DMS153 (cell line): ENCODE measurements at places on chromosomes 4 and X.

- no peak for DNase-seq
These were observed 15.6 kb downstream of the TNMD start for GRCh38 chrX:100600340-100600739.

GRCh38 chrX:71000139-71000538 is 68.0 kb downstream of the SNX12 start:
- DNase-seq = no peak

DNA sequence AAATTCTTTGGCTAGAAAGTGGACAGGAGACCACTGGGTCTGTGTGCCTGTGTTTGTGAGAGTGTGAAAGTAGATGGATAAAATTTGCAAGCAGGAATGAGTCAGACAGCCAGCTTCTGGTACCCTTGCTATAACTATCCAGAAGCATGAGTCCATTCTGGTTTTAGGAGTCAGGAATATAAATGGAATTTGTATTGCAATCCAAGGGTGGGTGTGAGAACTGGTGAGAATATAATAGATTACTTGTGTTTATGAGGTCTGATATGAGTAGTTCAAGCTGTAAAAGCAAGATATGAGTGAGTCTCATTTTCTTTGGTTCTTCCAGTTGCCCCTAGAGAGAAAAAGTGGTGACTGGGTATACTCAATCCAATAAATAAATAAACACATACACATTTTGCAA is 212.7 kb upstream of the TAPT1 start:
- DNase-seq = no peak

GRCh38 chr4:154490234-154490582 is 1.4 kb downstream of the DCHS2 start:
- no peak for DNase-seq

- DNase-seq = no peak
These were observed 35.2 kb downstream of the PCDH7 start for GRCh38 chr4:30755346-30755745.

- no peak for DNase-seq
These were observed 352.5 kb downstream of the GPM6A start for GRCh38 chr4:175459571-175459970.

DNA sequence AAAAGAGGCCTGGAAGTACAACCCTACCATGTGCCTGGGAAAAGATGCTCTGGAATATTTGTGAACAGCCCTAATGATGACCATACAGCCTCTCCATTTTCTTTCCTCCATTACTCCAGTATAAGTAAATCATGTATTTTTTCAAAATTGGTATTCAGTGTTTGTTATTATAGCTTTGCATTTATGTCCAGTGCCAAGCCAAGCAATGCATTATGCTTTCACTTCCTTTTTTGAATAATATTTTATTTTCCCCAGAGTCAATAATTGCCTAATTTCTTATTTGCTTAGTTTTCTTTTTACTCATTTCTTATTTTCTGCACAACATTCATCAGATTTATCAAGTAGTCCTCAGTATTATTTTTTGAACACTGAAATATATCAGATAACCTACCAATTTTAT is 49.3 kb upstream of the EOLA2 start:
- no peak for DNase-seq

DNA sequence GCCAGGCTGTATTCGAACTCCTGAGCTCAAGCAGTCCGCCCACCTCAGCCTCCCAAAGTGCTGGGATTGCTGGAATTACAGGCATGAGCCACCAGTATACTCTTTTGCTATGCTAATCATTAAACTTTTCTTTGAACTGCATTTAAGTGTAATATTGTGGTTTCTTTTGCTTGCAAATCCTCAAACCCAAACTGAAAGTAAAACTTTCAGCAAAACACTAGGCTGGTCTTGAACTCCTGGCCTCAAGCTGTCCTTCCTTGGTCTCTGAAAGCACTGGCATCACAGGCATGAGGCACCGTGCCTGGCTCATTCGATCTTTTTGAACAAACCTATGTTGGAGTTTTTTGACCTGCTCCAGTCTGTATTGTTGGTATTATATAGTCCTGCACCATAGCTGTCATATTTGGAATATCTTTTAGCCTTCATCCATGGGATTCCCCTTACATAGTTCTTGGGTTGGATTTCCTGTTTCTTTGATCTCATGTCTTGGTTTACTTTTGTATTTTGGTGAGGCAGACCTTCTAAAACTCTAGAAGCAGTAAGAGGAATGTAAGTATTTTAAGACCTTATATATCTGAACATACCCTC is 34.1 kb downstream of the MOB1B start:
- DNase-seq = no peak

DNA sequence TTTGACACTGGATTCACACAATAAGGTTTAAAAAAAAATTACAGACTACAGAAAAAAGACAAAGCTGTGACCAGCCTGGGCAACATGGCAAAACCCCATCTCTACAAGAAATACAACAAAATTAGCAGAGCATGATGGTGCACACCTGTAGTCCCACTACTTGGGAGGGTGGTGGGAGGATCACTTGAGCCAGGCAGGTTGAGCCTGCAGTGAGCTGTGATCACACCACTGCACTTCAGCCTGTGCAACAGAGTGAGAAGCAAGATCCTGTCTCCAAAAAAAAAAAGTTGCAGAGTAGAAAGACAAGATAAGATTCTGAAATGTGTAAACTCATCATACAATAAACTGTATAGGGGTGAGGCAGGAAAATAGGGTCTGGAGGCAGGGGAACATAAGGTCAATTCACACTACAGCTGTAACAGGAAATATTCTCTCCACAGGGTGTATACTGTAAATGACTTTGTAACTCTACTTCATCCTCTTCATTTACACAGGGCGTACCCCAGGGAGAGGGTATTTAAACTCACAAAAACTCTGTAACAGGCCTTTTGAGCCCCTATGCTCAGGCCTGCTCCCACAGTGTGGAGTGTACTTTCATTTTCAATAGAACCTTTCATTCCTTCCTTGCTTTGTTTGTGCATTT is 112.6 kb upstream of the MAPK10 start:
- DNase-seq = no peak

DNA sequence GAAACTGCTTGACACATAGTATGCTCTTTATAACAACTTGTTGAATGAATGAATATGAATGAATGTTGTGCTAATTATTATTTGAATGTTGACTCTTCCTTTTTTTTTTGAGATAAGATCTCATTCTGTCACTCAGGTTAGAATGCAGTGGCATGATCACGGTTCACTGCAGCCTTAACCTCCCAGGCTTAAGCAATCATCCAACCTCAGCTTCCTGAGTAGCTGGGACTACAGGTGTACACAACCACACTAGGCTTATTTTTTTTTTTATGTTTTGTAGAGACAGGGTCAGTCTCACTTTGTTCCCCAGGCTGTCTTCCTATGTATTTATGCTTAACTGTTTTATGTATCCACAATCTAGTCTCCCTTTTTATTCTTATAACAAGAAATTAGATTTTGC is 114.7 kb upstream of the WDFY3 start:
- DNase-seq = no peak

GRCh38 chrX:155841232-155841631 is 39.9 kb upstream of the VAMP7 start:
- no peak for DNase-seq

GRCh38 chr4:142696334-142697122 is 149.6 kb downstream of the INPP4B start:
- DNase-seq = no peak

GRCh38 chrX:42127563-42127962 is 204.2 kb upstream of the CASK start:
- DNase-seq = no peak

DNA sequence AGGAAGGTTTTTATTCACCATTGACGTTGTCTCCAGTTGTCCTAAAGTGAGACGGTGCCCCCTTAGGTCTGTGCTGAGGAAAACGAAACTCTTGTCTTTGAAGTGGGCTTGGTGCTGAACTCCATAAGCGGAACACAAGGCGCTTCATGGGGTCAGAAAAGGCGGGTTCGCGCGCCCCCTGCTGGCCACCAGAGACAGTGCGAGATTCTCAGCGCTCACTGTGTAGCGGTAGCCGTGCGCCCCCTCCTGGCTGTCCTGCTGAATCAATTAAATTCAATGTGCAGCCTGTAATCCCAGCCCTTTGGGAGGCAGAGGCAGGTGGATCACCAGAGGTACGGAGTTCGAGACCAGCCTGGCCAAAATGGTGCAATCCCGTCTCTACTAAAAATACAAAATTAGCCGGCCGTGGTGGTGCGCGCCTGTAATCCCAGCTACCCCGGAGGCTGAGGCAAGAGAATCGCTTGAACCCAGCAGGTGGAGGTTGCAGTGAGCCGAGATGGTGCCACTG is 64.1 kb downstream of the RLIM start:
- DNase-seq = peak; percentile 1

DNA sequence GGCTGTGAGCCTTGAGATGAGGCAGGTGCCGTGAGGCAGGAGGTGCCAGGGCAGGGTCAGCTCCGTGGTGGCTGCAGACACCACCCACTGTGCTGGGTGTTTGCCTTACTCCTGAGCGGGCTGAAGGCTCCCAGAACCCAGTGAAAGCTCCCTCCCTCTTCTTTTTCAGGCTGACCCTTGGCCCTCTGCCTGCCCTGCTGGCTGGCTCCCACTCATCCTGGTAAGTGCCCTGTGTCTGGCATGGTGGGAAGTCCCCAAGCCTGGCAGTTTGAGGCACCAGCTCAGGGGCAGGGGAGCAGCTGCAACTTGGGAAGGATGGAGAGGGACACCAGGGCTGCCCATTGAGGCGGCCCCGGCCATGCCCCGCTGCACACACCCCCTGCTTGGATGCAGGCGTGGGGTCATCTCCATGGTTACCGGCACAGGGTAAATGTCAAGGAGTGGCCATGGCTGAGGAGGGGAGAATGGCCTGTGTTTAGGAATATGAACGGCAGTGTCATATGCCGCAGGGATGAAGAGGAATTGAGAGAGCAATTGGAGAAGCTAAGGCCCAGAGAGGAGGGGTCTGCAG is 16.8 kb downstream of the SH3BP2 start:
- no peak for DNase-seq

- no peak for DNase-seq
These were observed 384.5 kb downstream of the RPA4 start for GRCh38 chrX:97268182-97268680.

DNA sequence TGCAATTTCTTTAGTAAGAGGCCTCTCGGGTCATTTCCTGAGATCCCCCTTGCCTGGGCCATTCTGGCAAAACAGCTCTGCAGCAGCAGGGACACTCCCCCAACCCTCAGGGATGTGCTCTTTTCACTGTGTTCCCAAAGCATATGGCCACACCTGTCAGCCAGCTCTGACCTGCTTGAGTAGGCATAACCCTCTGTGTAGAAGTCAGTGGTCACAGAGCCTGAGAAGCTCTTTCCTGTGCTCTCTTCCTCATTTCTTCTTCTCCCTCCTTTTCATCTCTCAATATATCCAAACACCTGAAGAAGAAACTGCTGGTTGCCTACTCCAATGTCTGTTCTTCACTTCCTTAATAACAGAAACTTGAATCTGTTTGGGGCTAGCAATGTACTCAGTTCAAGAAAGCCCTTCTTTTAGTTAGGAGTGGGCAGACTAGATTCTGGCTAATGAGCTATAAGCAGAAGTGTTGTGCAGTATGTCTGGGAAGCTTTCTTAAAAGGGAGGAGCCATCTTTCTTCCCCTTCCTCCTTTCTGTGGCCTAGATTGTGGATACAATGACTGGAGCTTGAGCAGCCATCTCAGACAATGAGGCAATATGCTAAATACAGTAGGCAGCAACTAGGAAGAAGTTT is 73.3 kb downstream of the PRPS1 start:
- no peak for DNase-seq

DNA sequence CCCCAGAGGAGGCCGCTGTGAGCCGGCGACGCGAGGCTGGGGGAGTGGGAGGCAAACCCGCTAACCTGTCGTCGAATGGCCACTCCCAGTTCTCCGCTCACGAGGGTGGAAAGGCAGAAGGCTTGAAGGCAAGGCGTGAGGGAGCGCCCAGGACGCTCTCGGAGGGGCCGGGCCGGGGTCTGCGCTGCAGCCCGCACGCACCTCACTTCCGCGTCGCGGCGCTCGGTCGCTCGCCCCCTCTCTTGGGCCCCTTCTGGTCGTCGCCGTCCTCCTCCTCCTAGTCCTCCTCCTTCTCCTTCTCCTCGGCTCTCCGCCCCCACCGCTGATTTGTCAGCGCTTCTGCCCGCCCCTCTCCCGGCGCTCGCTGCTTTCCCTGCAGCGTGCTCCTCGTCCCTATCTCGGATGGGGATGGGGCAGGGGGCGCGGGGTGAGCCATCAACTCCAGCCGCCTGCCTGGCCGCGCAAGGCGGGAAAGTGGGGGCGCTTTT is at the start of gene SNCA:
TSS of gene SNCA (minus strand) at position 265 of the 488 bp plus-strand sequence. CDS start 1,494 bp downstream, outside the sequence.
- peak; percentile 53 for DNase-seq

GRCh38 chr4:182914357-182914756 is 2.8 kb downstream of the DCTD start:
- DNase-seq = no peak

- DNase-seq = no peak
These were observed 50.6 kb downstream of the GPR50 start for GRCh38 chrX:151226941-151227340.

GRCh38 chrX:71147496-71148277 is 3.0 kb downstream of the NLGN3 start:
- DNase-seq = no peak

DNA sequence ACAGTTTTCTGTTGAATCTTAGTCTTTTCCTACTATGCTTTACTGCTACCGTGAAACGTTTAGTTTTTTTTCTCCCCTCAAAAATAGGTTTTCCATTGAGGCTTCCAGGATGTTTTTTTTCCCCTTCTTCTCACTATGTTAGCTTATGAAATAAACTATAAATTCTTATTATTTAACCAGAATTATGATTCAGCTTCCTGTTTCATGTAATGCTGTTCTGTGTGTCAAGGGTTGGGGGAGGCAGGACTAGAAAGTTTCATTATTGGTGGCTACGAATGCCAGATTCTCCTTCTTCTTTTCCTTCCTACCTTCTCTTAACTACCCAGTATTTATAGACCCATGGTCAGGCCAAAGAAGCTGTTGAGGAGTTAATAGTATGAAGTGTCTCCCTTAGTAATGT is 11.8 kb downstream of the CLCN5 start:
- no peak for DNase-seq

DNA sequence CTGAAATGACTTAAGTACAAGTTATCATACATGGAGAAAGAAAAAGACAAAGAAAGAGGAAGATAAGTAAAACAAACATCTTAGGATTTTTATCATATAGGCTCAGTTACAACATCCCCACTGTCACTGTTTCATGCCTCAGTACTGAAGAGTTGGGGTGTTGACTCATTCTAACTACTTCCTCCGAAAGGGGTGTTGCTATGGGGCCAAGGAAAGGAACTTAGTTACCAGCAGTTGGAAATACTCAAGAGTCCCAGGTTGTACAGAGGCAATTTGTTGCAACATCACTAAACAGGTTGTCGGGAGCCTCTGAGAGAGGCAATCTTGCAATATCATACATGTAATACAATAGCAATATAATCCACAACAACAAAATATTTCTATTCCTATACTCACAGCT is 1264.7 kb downstream of the PCDH7 start:
- no peak for DNase-seq

DNA sequence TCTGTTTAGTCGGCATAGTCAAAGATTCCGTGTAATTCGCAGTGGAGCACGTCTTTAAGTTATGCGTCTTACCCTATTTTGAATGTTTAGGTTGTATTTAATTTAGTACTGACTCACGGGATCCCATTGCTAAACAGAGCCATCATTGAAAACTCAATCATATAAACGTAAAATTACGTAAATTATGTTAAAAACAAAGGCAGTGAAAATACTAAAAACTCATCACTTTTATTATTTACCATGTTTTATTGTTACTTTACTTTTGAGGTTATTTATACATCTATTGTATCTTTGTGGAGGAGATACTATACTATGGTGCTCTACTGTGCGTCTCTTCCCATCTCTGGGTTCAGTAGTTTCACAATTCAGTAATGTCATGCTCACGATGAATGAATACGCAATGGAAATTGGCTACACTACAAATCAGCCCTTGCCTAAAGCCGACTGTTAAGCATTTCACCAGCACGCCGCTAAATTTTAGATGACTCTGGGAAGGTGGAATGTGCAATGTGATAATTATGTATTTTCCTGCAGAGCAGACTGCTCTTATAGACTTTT is 944 bp downstream of the FUNDC2 start:
- DNase-seq = peak; percentile 21
